ENCODE measurements at places on chromosomes 11 and 22. TPM values are rescaled to one million over a fixed set of nuclear protein-coding genes. Genes with fewer than 3 reads are reported as not detected.

DNA sequence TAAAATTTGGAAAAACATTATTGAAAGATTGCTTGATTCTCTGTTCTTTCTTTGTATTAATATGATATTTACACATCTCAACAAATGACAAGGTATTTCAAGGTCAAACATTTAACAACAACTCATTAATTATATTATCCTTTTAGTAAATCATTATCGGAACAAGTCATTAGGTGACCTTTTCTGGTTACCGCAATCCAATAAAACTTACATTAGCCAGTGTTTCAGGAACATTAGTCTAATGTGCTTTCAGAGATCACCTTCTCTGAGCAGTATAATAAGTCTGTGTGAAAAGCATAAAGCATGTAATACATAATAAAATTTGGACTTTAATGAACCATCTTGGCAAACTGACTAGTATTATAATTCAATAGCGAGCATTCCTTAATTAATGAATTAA is 1466.4 kb downstream of the FAM181B start:
- H3K27me3 ChIP-seq: no peaks in the 10 kb centered on the region
- no peak for DNase-seq
- H3K4me3 ChIP-seq: no peak overlapping the region
- H3K4me1 ChIP-seq: no peaks in the 10 kb centered on the region

GRCh38 chr11:24516638-24517037 is 19.8 kb downstream of the LUZP2 start:
- DNase-seq: no peak
- H3K36me3 ChIP-seq: no peaks in the 10 kb centered on the region
- H3K4me1 ChIP-seq: no peaks in the 10 kb centered on the region
- no peaks in the 10 kb centered on the region for H3K27me3 ChIP-seq
- no peak overlapping the region for H3K27ac ChIP-seq

DNA sequence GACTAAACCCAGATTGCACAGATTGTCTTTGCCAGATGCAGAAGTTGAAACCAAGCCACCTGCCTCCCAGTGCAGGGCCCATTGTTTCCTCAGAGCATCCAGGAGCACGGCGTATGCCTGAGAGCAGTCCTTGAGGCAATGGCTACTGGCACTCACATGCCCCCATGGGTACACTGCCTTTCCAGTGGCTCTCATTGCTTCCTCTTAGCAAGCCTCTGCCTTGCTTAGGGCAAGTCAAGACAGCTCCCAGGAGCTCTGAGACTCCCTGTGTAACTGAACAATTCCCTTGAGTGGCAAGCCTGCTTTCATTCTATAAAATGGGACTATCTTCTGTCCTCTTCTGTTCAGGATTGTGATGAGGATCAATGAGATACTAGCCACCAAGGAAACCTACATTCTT is 4.1 kb downstream of the SYTL2 start:
- H3K4me3 ChIP-seq: no peak overlapping the region
- no peak for DNase-seq
- no peak overlapping the region for H3K27ac ChIP-seq
- H3K4me1 ChIP-seq: peaks cover 12% of the 10 kb centered on the region
- H3K36me3 ChIP-seq: no peaks in the 10 kb centered on the region
- H3K27me3 ChIP-seq: no peaks in the 10 kb centered on the region

GRCh38 chr11:46333394-46333947 is 13.8 kb upstream of the DGKZ start:
- DNase-seq: no peak
- H3K4me1 ChIP-seq: peaks cover 22% of the 10 kb centered on the region
- no peaks in the 10 kb centered on the region for H3K36me3 ChIP-seq
- no peak overlapping the region for H3K27ac ChIP-seq
- H3K27me3 ChIP-seq: peaks cover 12% of the 10 kb centered on the region

DNA sequence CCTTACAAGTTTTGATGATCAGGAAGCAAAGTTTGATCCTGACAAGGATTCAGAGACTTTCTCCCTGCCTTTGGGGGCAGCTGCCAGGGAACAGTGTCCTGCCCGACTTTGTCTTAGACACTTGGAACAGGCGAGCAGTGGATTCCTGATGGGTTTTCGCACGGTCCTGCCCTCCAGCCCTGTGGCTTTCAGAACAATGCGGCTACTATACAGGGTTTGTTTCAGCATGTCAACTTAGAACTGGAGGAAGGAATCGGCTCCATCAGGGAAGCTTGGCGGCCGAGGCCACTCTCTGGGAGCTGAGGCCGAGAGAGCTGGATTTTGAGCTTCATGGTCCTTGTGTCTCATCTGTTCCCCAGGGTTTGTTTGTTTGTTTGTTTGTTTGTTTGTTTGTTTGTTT is 11.5 kb downstream of the ANO1 start:
- DNase-seq: no peak
- no peak overlapping the region for H3K27ac ChIP-seq
- no peaks in the 10 kb centered on the region for H3K27me3 ChIP-seq

GRCh38 chr11:74138572-74138971 is 32.2 kb downstream of the C2CD3 start:
- no peak overlapping the region for H3K4me3 ChIP-seq
- no peaks in the 10 kb centered on the region for H3K27me3 ChIP-seq
- H3K4me1 ChIP-seq: peaks cover 19% of the 10 kb centered on the region
- no peaks in the 10 kb centered on the region for H3K36me3 ChIP-seq

- no peaks in the 10 kb centered on the region for H3K36me3 ChIP-seq
- no peak for DNase-seq
These were observed 298.3 kb downstream of the ETS1 start for GRCh38 chr11:128289048-128289447.

GRCh38 chr11:63839508-63840355 is 822 bp downstream of the MARK2 start:
- no peaks in the 10 kb centered on the region for H3K36me3 ChIP-seq
- peak overlapping the region; percentile 81 for H3K4me3 ChIP-seq
- no peaks in the 10 kb centered on the region for H3K27me3 ChIP-seq
- no peak for DNase-seq
- peak overlapping the region; percentile 94 for H3K27ac ChIP-seq
- peaks cover 65% of the 10 kb centered on the region for H3K4me1 ChIP-seq

- no peak overlapping the region for H3K4me3 ChIP-seq
- no peak for DNase-seq
- peak overlapping the region; percentile 2 for H3K27ac ChIP-seq
- H3K27me3 ChIP-seq: no peaks in the 10 kb centered on the region
- no peaks in the 10 kb centered on the region for H3K36me3 ChIP-seq
These were observed 11.1 kb downstream of the POLR3H start for GRCh38 chr22:41532908-41533825.

DNA sequence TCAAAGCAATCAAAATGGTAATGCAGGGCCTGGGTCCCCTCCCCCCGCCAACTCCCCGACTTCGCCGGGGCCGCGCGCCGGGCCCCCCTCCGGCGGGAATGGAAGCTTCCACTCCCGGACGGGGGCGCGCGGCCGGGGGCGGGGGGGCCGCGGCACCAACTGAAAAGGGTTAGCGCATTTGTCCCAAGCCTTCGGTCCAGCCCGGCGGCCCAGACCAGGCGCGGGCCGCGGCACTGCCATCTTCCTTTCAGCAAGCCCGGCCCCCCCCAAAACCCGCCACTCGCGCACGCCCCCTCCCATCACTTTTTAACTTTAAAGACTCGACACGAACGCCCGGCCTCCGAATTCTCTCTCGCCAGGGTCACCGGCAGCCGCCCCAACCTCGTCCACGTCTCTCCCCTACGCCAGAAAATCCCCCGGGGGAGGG is 2.8 kb downstream of the PHF21B start:
- H3K4me1 ChIP-seq: peaks cover 53% of the 10 kb centered on the region
- H3K27ac ChIP-seq: peak overlapping the region; percentile 91
- H3K27me3 ChIP-seq: no peaks in the 10 kb centered on the region
- H3K4me3 ChIP-seq: peak overlapping the region; percentile 60
- no peaks in the 10 kb centered on the region for H3K36me3 ChIP-seq

GRCh38 chr11:82791779-82792178 is 58.1 kb upstream of the FAM181B start:
- H3K27me3 ChIP-seq: no peaks in the 10 kb centered on the region
- no peak overlapping the region for H3K4me3 ChIP-seq
- no peak overlapping the region for H3K27ac ChIP-seq
- no peaks in the 10 kb centered on the region for H3K4me1 ChIP-seq

GRCh38 chr22:23553924-23554870 is 25.9 kb downstream of the IGLL1 start:
- H3K36me3 ChIP-seq: no peaks in the 10 kb centered on the region
- no peaks in the 10 kb centered on the region for H3K27me3 ChIP-seq
- H3K27ac ChIP-seq: no peak overlapping the region
- no peak for DNase-seq
- no peak overlapping the region for H3K4me3 ChIP-seq

GRCh38 chr11:17388609-17389210 is at the start of gene KCNJ11:
TSS of gene KCNJ11 (minus strand) at chr11:17388659. CDS start at chr11:17388091, 568 bp downstream.
- H3K4me1 ChIP-seq: peaks cover 5% of the 10 kb centered on the region
- H3K27me3 ChIP-seq: no peaks in the 10 kb centered on the region
- peak within 1 kb of the TSS; percentile 45 for H3K4me3 ChIP-seq
- H3K36me3 ChIP-seq: no peaks in the 10 kb centered on the region
- DNase-seq: no peak

- DNase-seq: no peak
- no peak overlapping the region for H3K4me3 ChIP-seq
- H3K27me3 ChIP-seq: no peaks in the 10 kb centered on the region
- no peak overlapping the region for H3K27ac ChIP-seq
- H3K4me1 ChIP-seq: no peaks in the 10 kb centered on the region
These were observed 1198.7 kb downstream of the BRD1 start for GRCh38 chr22:48628891-48629543.

DNA sequence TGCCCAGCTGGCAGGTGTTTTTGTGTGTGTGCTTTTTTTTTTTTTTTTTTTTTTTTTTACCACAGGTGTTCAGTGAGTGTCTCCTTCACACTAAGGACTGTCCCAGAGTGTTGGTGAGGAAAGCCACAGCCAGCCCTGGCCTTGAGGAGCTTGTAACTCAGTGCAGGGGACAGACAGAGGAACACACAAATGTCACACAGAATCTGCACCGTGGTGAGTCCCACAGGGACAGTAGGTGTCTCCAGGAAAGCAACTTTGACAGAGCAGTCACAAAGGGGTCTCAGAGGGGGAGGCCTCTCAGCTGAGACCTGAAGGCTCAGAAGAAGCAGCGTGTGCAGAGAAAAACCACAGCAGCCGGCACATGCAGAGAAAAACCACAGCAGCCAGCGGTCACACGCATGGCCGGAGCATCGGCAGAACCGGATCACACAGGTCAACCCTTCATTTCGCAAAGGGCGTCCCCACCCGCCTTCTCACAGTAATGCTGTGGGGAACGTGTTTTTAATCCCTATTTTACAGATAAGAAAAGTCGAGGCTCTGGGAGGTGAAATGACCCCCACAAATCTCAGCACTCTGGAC is 101.7 kb upstream of the PRR5 start:
- no peak overlapping the region for H3K27ac ChIP-seq
- peaks cover 10% of the 10 kb centered on the region for H3K4me1 ChIP-seq
- no peaks in the 10 kb centered on the region for H3K36me3 ChIP-seq
- H3K4me3 ChIP-seq: no peak overlapping the region
- H3K27me3 ChIP-seq: no peaks in the 10 kb centered on the region

- no peak for DNase-seq
- H3K36me3 ChIP-seq: peaks cover 8% of the 10 kb centered on the region
- H3K4me3 ChIP-seq: no peak overlapping the region
- peaks cover 13% of the 10 kb centered on the region for H3K4me1 ChIP-seq
- no peaks in the 10 kb centered on the region for H3K27me3 ChIP-seq
These were observed 44.9 kb downstream of the AAMDC start for GRCh38 chr11:77865805-77866204.

GRCh38 chr22:37556710-37557109 is 3.6 kb upstream of the CDC42EP1 start:
- no peaks in the 10 kb centered on the region for H3K36me3 ChIP-seq
- peaks cover 41% of the 10 kb centered on the region for H3K4me1 ChIP-seq
- H3K4me3 ChIP-seq: no peak overlapping the region
- H3K27ac ChIP-seq: no peak overlapping the region

DNA sequence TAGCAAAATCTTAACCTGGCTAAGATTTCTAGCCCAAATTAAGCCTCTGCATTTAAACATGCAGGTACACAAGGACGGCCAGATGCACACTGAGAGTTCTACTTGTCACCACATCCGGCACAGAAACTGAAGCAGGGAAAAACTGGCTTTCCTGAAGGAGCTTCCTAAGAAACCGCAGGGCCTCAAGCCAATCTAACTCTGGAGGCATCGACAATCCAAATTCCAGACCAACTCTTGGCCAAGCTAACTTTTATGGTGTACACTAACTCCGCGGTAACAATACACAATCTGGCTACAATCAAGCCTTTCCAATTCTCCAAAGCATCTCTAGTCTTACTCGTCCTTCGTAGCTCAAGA is 1.2 kb downstream of the MSANTD2 start:
- no peak for DNase-seq
- no peaks in the 10 kb centered on the region for H3K36me3 ChIP-seq
- peak overlapping the region; percentile 70 for H3K4me3 ChIP-seq
- peak overlapping the region; percentile 90 for H3K27ac ChIP-seq

DNA sequence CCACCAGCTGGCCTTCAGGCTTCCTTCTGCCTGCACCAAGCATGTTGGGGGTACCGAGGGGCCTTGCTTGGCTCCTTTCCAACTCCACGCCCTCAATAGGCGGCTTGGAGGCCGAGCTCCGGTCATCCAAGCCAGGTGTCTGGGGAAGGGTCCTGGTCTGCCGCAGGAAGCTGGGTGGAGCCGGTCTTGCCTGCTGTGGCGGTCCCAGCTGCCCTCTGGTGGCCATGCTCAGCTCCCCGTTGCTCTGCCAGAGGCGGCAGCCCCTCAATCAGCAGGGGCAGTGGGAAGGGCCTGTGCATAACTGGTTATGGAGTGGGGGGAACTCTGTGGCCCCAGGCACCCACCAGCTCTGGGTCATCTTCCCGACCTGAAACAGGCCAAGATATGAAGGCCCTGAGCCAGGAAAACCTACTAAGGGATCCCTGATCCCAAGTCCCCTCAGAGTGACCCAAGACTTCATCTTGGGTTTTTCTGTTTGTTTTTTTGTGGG is 3.2 kb downstream of the ARVCF start:
- no peaks in the 10 kb centered on the region for H3K36me3 ChIP-seq
- no peak overlapping the region for H3K4me3 ChIP-seq
- H3K4me1 ChIP-seq: peaks cover 6% of the 10 kb centered on the region
- no peaks in the 10 kb centered on the region for H3K27me3 ChIP-seq
- DNase-seq: no peak

DNA sequence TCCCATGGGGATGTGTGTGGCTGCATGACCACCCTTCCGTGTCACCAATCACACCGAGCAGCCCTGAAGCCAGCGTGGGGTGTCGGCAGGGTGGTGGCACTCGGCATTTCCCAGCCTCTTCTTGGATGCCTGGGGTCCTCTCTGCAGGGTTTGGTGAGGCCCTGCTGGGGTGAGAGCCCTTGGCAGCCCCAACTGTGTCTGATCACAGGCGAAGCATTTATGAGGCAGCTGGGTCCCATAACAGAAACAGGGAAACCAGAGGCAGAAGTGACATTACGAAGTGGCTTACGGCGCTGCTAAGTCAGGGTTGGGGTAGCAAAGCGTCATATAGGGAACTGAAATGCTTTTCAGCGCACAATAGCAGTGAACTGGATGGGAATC is 92.3 kb upstream of the SEPTIN5 start:
- no peak overlapping the region for H3K4me3 ChIP-seq
- H3K27ac ChIP-seq: no peak overlapping the region
- no peak for DNase-seq

GRCh38 chr11:47998733-47999359 is 18.5 kb downstream of the PTPRJ start:
- H3K27me3 ChIP-seq: no peaks in the 10 kb centered on the region
- no peak overlapping the region for H3K4me3 ChIP-seq
- H3K27ac ChIP-seq: no peak overlapping the region

CTSW gene
- 0.74 TPM for total RNA-seq

PKNOX2 gene
- 3.4 TPM for total RNA-seq

GTSE1 gene
- total RNA-seq: 2.2 TPM

TRIM48 gene
- total RNA-seq: not detected

GUCY1A2 gene
- 7.4 TPM for total RNA-seq
